ENCODE measurements at places on chromosomes 13 and 19.

DNA sequence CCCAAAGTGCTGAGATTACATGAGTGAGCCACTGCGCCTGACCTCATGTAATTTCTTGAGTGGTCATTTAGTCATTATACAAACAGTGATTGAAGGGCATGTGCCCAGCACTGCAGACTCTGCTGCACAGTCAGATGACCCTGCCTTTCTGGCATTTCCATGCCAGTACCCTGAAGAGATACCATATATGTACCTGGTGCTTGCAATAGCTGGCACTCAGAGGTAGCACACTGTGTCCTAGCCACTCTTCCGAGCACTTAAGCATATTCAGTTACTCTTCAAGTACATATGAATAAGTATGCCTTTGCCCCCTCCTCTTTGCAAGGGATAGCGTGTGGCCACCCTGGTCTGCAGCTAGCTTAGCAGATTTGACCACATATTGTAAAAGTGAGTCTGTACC, 15.5 kb downstream of the STX10 start:
- no peak for DNase-seq

- no peak for DNase-seq
Measured at GRCh38 chr19:55276720-55277430, 3.0 kb downstream of the HSPBP1 start.

DNA sequence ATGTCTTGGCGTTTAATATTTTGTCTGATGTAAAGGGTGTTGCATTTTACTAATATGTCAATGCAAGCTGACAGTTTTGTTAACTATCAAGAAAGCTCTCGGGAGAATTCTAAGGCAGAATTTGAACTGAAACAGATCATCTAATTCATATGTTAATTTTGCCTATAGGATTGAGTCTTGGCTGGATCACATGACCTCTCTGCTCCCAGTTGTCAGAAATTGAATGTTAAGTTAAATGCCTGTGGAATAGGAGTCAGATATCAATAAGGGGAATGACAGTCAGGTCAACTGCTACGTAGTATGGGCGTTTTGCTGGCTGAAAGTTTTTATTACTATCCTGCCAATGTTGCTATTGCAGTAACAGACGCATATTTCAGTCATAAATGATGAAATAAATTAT, 358.5 kb downstream of the MYO16 start:
- DNase-seq: no peak

DNA sequence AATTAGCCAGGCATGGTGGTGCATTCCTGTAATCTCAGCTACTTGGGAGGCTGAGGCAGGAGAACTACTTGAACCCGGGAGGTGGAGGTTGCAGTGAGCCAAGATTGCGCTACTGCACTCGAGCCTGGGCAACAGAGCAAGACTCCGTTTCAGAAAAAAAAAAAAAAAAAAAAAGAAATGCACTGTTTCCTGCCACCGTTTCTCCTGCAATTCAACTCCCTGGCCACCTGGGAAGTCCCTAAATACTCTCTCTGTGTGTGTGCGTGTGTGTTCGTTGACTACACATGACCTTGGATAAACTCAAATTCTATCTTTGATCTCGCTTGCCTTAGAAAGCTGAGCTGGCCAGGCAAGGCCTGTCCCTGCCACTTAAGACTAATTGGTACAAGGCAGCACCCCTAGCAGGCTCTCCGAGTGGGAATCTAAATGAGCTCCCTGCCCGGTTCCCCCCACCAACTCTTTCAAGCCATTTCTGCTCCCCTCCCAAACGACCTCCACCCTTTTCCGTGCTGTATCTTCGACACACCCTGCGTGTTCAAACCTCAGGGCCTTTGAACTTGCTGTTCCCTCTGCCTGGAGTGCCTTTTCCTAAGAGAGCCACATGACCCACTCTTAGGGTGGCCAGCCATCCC, 5.2 kb upstream of the BCAT2 start:
- DNase-seq: peak; percentile 20

- no peak for DNase-seq
Measured at GRCh38 chr13:60016229-60016628, 147.5 kb downstream of the DIAPH3 start.

DNA sequence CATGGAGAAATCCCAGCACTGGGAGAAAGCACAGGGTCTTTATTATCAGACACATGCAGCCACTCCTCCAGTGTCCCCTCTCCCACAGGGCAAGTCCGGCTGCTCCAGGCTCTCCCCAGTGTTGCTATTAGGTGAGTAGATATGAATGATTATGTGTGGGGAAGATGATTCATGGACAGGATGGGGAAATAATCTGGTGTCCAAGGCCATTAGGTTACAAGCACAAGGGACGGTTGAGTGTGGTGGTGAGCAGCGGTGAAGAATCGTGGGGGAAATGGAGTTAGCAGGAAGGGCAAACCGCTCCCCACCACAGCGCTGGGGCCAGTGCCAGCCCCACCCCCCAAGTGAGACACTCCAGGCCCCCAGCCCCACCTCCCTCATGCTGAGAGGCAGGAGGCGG, 19.0 kb downstream of the CD177 start:
- DNase-seq: no peak

GRCh38 chr13:32976056-32976805, 40.0 kb upstream of the KL start:
- no peak for DNase-seq

- peak; percentile 23 for DNase-seq
Measured at GRCh38 chr19:40143612-40144011, 47.6 kb upstream of the MAP3K10 start.

- no peak for DNase-seq
Measured at GRCh38 chr13:69912630-69913029, 195.0 kb upstream of the ATXN8OS start.

GRCh38 chr19:1490311-1491113, at the start of gene PCSK4:
TSS of gene PCSK4 (minus strand) at chr19:1490350. CDS start at chr19:1490346, 4 bp downstream.
- peak; percentile 98 for DNase-seq

DNA sequence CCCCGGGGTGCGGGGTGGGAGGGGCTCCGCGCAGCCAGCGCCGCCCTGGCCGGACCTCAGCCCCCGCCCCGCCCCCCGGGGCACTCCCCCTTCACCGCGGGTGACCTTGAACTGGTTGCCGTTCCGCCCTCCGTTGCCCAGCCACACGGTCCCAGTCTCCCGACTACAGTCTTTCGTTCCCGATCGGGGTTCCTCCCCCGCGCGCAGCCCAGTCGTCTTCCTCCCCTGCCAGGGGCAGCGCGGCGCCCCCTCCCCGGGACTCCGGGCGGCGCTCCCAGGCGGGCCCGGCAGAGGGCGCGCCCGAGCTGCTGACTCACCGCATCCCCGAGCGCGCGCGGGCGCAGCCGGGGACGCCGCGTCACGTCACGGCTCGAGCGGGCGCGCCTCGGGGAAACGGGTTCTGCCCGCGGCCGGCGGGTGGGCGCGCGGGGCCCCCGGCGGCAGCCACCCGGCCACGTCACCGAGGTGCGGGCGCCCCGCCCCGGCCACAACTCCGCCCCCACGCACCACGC, 459 bp downstream of the MIDN start:
- peak; percentile 88 for DNase-seq

DNA sequence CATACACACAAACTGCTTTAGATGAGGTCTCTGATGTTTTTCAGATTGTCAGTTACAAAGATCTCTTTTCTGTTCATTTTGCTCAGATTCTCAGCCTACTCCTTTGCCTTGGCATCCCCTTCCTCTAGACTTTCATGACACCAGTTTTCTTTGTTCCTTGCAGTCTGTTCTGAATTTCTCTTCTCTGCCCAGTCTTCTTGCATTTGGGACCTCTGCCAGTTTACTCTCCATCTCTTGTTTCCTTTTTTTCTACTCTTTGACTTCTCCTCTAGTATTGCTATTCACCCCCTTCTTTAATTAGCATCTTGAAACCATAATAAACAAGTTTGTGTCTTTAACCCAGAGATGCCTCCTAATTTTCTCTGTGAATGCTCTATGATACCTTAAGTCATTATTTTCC, 26.1 kb downstream of the EDNRB start:
- DNase-seq: no peak

DNA sequence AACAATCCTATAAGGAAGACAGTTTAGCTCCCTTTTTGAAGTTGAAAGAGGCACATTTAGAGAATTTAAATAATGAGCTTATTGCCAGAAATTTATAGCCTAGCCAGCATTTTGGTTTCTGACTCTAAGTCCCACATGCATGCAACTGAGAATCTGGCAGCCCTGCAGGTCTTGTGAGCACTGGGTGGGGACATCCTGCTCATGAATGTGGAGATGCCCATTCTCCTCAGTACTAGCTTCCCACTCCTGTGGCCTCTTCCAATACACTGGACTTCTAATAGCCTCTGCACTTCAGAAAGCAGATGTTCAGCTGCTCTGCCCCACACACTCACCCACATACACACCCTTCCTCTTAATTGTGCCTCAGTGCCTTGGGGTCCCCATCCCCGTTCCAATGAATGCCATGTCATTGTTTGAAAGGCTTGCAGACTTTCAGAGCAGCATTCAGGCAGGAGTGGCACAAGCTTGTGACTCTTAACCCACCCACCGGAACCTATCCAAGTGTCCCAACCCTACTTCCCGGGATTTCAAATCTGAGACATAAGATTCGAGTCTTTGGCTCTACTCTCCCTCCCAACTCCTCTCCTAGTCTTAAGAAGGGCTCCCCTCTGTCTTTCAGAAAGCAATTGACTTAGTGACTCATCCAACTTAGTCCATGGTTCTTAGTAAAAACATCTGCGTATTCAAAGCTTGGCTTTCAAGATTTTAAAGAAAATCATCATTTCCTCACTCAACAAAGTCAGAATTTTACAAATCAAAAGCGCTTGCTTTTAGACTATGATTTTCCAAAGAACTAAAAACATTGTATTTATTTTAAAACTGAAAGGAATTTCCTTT, 80.0 kb upstream of the FREM2 start:
- DNase-seq: no peak

- DNase-seq: no peak
Measured at GRCh38 chr19:38840583-38840968, 9.0 kb upstream of the ECH1 start.

DNA sequence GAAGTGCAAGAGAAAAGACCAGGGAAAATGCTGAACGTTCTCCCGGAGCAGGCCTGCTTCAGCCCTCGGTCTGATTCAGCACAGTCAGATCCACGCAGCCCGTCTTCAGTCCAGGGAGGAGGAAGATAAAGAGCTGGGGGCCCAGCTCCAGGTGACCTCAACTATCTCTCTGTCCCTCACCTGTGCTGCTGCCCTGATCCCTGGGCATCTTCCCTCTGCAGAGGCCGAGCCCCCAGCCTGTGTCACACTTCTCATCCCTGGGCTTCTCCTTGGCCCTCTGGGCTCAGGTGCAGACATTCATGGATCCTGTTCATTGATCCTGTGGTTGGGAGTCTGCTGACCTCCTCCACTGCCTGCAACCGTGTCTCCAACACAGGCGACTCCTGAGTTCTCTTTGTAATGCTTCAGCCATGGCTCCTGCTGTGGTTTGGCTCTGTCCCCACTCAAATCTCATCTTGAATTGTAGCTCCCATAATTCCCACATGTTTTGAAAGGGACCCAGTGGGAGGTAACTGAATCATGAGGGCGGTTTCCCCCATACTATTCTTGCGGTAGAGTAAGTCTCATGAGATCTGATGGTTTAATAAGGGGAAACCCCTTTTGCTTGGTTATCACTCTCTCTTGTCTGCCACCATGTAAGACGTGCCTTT, 27.9 kb downstream of the COL4A2 start:
- no peak for DNase-seq

DNA sequence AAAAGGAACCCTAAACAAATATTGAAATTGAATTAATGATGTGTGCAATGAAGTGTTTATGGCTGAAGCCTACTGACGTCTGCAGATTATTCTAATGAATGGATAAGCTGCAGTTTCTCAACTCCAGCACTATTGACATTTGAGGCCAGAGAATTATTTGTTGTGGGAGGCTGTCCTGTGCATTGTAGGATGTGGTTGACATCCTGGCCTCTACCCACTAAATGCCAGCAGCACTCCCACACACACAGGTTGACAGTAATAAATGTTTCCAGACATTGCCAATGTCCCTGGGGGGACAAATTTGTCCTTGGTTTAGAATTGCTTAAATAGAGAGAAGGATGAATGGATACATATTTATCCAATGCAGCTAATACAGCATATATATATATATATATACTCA, 19.2 kb upstream of the MYH14 start:
- no peak for DNase-seq

GRCh38 chr19:35757231-35757748, 461 bp upstream of the HSPB6 start:
- DNase-seq: no peak

DNA sequence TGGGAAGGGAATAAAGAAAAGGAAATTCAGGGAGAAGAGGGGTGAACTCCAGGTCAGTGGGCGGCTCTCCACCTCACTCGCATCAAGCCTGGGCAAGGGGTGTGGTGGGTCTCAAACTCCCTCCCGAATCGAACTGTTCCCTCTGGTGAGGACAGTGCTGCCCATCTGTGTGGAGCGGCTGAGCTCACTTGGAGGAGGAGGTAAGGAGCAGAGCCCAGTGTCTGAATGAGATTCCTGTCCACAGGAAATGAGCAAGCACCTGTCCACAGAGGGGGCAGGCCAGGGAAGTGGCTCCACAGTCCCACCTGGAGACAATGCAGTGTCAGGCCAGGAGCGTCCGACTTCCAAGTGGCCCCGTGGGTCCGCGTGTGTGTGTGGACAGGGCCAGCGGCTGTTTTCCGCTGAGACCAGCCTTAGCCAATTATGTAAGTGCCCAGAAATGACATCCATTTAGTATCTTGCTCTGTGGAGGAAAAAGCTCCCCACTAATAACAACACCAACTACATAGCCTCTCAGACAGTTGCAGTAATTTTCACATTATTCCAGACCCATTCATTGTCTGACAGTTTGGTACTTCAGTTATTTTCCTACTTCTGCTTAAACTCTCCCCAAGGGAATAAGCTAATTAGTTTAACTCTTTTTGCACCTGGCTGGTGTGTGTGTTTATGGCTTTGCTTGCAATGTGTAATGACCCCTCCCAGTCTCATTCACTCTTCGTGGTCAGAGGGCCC, 114.6 kb downstream of the SOX1 start:
- DNase-seq: no peak

DNA sequence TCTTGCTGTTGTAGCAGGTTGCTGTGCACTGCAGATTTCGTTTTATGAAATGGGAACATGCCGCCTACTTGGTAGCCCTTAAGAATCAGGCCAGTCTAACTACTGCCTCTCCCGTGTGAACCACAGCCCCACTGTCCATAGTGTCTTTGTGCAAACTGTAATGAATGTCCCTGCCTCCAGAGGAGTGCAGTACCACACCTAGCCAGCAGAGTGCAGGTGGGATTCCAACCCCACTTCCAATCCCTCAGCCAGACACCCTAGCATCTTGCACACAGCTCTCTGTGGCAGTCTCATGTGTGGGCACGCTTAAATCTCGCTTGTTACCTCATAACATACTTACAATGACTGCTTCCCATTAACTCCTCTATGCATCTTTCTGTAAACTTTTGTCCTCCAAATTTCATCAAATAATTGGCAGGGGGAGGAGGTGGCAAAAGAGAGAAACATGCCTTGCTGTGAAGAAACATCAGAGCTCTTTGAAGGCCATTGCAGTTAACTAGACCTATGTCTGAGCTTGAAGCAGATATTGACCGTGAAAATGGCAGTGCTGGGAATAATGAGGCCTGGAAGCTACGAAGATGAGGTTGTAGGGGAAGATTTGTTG, 47.2 kb downstream of the ZAR1L start:
- peak; percentile 31 for DNase-seq

DNA sequence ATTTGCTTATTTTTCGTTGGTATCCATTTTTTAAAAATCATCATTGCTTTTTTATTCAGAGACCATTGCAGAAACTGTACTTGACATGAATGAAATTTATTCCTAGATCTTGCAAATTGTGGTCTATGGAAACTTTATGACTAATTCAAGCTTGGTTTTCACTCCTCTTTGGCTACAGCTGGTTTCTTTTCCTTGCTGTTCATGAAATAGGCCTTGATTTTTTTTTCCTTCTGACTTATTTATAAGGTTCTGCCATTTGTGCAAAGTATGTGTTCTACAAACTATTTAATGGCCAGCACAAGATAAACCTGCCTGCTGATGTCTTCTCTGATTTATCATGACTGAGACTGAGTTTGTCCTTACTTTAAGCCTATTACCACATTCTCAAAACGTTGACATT, 764.0 kb upstream of the SLITRK5 start:
- no peak for DNase-seq

All from central memory CD4-positive, alpha-beta T cell (primary cell).